Testis (tissue), 5 donors: ENCODE measurements at places on chromosomes 13 and 19. TPM values are rescaled to one million over a fixed set of nuclear protein-coding genes. Genes with fewer than 3 reads are reported as not detected.

CEACAM8 gene
- 0.16 TPM for total RNA-seq

ZNF730 gene
- 8.8 TPM for total RNA-seq

PSG2 gene
- not detected for total RNA-seq

ACP7 gene
- total RNA-seq = not detected

FARP1 gene
- total RNA-seq = 54.0 TPM

SEMA6B gene
- total RNA-seq = 4.2 TPM

ZNF486 gene
- total RNA-seq = 5.1 TPM
